CD4-positive, alpha-beta T cell treated with Interleukin-6 for 4 hours (primary cell): ENCODE measurements at places on chromosomes 1 and 21.

GRCh38 chr1:21068937-21069336 is 107.8 kb downstream of the EIF4G3 start:
- DNase-seq = no peak

- no peak for DNase-seq
These were observed 2.4 kb upstream of the PEF1 start for GRCh38 chr1:31647106-31647505.

DNA sequence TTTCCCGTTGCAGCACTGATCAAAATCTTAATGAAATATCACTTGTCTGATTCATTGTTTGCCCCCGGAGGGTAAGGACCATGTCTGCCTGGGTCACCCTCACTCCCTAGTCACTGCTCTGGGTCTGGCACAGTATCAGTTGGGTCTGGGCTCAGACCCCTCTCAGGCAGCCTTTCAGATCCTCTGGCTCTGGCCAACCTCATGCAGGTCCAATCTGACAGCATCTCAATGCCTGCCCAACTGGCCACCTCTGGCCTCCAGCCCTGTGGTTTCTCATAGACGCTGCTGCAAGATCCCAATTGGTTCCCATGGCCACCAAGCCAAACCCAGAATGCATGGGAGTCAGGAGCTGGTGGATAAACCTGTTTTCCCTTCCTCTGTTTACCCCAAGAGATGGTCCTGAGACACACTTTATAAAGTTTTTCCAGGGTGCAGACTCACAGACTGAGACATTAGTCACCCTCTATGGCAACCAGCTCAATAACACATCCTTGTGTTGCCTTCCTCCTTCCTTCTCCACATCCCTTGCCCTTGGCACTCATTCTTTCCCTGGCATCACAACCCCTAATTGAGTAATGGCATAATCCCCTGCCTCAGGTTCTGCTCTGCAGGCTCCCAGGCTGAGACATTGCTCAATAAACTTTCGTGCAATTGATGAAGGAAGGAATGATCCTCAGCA is 199.2 kb downstream of the GRIK3 start:
- DNase-seq = no peak

DNA sequence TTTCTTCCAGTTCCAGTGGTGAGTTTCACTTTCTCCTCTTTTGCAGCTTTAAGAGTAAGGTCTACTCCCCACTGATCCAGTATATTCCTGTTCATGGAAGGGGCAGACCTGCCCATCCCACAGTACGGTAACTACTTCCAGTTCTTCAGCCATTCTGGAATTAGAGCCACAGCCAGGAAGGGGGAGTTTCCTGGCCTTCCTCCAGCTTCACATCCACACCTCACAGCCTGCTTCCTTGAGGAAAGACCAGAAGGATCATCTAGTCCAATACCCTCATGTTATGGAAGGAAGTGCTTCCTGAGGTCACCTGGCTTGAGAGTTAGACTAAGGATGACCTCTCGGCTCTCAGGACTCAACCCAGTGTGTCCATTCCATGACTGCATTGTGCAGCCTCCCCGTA is 597.8 kb downstream of the KIF26B start:
- DNase-seq = no peak

DNA sequence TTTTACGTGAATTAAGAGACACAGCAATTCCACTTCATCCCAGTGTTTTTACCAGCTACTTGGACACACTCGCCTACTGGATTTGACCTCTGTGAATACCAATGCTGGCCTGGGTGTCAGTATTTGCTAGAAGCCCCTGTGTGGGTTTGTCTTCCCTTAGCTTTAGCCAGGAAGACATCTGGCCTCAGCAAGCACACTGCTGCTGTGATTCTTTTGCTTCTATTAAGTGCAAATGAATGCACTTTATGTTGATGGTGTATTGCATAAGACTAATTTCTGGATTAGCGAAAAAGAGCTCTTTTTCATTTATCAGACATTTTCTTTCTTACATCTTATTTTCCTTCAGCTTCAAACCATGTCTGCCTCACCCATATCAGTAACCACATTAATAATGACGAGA is 140.0 kb downstream of the CHRM3 start:
- no peak for DNase-seq

DNA sequence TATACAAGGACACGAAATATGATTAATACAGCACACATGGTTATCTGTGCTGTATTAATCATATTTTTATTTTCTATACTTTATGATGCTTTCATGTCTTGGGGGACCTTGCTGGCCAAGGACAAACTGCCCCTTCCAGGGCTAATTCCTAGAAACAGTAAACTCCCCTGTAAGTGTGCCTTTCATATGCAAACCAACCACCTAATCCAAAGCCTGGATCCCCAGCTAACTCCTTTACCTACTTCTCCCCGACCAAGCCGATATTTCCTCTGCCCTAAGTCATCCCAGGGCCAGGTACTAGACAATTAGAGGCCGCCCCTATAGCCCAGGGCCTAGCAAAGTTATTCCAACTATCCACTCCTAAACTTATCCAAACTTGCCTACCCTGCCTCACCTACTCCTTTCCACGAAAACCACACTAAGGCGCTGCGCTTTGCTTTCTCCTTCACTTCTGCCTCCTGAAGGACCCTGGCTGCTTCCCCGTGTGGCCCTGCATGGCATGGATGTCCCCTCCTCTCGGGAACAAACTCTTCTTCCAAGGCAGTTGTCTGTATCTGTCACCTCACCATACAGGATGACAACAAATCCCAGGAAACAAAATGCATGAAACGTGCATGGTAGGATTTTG is 10.2 kb downstream of the SH3BP5L start:
- DNase-seq = no peak

- no peak for DNase-seq
These were observed 27.1 kb downstream of the PCAT6 start for GRCh38 chr1:202837746-202838262.
